Neural crest cell (in vitro differentiated cells): ENCODE measurements at places on chromosomes 6 and 20. TPM values are rescaled to one million over a fixed set of nuclear protein-coding genes. Genes with fewer than 3 reads are reported as not detected.

The ERVFRD-1 gene
- total RNA-seq: not detected in 2 replicates

The SYCP2L gene
- 5.6 and 9.9 TPM in 2 replicates for total RNA-seq

The HNF4A gene
- not detected in 2 replicates for total RNA-seq

DNA sequence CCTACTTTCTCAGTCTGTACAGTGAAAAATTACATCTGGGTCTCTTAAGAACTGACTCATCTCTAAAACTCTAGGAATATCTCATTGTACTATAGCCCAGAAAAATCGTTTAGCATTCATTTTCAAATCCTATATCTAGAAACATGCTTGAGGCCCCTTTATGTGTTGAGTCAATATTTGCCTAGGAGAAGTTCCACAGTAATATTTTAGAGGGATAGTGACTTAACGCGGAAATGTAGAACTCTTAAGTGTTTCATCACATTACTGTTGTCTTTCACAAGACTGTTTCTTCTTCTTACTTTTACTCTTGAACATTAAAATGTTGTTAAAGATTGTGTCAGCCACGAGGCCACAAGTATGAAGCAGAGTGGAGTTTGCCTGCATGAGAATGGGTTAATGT lies 23.0 kb upstream of the MYLIP start:
- peaks cover 12% of the 10 kb centered on the region for H3K4me1 ChIP-seq
- H3K27ac ChIP-seq: no peak overlapping the region
- no peak for DNase-seq
- H3K4me3 ChIP-seq: no peak overlapping the region
- H3K36me3 ChIP-seq: no peaks in the 10 kb centered on the region

The HFE gene
- total RNA-seq: 1.7 and 2.4 TPM in 2 replicates

The OLIG3 gene
- 0.14 and 0.63 TPM in 2 replicates for total RNA-seq

DNA sequence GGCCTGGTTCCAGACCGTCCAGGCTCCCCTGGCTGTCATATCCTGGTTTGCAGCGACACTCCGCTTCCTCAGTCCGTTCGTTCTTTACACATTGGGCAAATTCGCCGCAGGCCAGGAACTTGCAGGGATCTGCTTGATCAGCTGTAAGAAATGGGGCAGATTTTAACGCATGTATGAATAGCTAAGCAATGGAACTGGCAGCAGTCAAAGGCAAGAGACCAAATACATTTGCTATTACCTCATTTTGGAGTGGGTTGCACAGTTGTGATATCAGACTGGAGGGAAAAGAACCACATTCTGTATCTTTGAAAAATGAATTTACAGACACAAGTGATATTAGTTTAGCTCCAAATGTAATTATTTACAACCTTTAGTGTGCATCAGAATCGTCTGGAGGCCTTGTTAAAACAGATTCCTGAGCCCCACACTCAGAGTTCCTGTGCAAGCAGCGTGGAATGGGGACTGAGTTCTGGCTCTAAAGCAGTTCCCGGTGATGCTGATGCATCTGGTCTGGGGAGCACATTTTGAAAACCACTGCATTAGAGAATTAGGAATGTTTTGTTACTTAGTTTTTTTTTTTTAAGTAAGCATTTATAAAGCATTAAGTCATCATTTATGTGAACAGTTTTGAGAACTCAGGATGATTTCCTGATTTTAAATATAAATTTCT lies 141.3 kb downstream of the IMPG1 start:
- no peaks in the 10 kb centered on the region for H3K36me3 ChIP-seq
- no peak overlapping the region for H3K4me3 ChIP-seq
- H3K27ac ChIP-seq: no peak overlapping the region

DNA sequence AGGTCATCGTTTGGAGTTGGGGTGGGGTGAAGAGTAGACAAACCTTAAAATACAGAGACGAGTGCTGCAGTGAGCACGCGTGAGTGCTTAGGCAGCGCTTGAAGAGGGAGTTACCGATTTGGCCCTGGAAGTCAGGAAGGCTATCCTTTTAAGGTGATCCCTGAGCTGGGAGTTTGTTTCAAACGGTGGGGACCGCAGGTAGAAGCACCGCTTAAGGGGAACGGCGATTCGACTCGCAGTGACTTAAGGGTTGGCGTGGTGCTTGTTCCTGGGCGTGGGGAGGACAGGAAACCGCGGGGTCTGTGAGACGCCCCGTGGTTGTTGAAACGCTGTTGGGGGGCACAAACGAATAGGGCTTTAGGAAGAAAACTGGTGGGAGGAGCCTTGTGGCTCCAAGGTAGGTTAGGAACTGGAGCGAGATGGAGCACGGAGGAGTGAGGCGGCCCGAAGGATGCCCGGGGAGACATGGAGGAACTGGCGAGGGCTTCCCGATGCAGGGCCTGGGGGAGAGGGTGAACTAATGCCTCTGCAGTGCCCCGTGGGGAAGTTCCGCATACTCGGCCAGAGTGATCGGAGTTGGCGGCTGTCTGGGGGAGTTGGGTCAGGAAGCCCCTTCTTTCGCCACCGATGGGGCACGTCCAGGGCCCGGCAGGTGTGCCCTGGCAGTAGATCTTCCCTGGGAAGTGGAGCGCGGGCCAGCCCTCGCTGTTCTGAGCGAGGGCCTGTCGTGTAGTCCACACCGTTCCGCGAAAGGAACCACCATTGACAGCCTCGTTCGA lies 1.3 kb upstream of the CDYL start:
- H3K36me3 ChIP-seq: peaks cover 13% of the 10 kb centered on the region
- peaks cover 42% of the 10 kb centered on the region for H3K27me3 ChIP-seq
- H3K4me1 ChIP-seq: peaks cover 32% of the 10 kb centered on the region
- H3K27ac ChIP-seq: no peak overlapping the region
- DNase-seq: peak; percentile 20
- peak overlapping the region; percentile 84 for H3K4me3 ChIP-seq

DNA sequence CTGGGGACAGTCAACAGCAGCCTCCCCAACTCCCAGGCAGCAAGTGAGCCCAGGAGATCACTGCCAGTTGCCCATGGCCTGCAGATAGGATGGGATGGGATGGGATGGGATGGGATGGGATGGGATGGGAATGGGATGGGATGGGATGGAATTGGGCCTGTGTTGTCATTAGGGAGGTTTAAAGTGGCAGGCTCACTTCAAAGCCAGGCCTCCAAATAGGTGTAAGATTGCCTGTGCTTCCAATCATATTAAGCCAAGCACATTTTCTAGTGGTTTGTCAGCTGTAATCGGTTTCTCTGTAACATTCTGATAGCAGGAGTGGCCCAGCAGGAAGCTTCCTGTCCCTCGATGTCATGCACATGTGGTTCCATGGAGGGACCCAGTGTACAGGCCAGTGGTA lies 82.7 kb upstream of the NXT1 start:
- no peak for DNase-seq
- H3K27me3 ChIP-seq: no peaks in the 10 kb centered on the region
- H3K4me1 ChIP-seq: peaks cover 7% of the 10 kb centered on the region
- H3K36me3 ChIP-seq: peaks cover 3% of the 10 kb centered on the region

The ADISSP gene
- 86.0 and 93.0 TPM in 2 replicates for total RNA-seq

The DDO gene
- total RNA-seq: not detected in 2 replicates

DNA sequence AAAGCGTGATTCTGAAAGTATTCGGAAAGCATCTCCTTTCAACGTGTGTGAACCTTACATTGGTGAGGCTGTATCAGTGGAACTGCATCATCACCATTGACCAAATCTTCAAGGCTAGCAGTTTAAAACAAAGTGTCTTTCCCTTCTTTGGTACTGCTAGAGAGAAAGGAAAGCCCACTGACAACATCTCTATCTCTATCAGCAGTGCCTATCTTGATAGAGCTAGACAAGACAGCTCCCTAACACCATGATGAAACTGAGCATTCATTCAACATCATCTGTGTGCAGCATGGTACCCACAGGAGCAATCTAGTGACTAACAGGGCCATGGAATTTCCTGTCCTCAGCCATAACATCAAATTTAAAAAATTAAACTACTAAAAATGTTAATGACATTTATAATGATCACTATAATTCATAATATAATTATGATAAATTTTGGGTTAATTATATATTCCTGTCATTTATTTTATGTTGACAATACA lies 31.5 kb upstream of the EDN1 start:
- H3K27ac ChIP-seq: no peak overlapping the region
- no peak overlapping the region for H3K4me3 ChIP-seq
- DNase-seq: no peak
- no peaks in the 10 kb centered on the region for H3K4me1 ChIP-seq
- H3K27me3 ChIP-seq: peaks cover 2% of the 10 kb centered on the region

- H3K27ac ChIP-seq: no peak overlapping the region
- H3K4me3 ChIP-seq: no peak overlapping the region
- H3K36me3 ChIP-seq: no peaks in the 10 kb centered on the region
- H3K27me3 ChIP-seq: no peaks in the 10 kb centered on the region
- H3K4me1 ChIP-seq: peaks cover 17% of the 10 kb centered on the region
- no peak for DNase-seq
These were observed 42.8 kb upstream of the SLC23A2 start for GRCh38 chr20:5044075-5044620.

DNA sequence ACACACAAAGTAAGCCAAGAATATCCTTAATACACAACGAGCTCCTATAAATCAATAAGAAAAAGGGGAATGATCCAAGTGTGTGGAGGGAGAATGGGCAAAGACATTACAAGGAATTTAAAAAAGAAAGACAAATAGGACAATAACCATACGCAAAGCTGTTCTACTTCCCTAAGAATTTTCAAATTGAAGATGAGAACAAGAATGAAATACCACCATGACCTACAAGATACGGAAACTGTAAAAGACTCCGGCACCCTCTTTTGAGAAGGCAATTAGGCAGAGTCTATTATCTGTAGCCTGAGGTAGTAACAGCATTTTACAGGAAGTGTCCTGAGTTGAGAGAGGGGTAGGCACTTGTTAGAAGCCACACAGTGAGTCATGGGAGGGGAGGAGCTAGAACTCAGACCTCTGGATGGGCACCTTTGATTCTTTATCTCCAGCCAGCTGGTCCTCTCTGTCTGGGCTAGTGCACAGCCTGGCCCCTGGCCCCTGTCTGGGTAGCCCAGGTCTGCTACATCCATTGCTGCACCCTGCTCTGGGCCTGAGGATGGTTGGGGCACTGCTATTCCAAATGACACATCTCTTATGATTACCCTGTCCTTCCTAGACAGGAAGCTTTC lies 15.3 kb downstream of the RSPO4 start:
- H3K4me1 ChIP-seq: no peaks in the 10 kb centered on the region
- no peaks in the 10 kb centered on the region for H3K36me3 ChIP-seq
- no peak overlapping the region for H3K27ac ChIP-seq
- H3K4me3 ChIP-seq: no peak overlapping the region
- no peak for DNase-seq

DNA sequence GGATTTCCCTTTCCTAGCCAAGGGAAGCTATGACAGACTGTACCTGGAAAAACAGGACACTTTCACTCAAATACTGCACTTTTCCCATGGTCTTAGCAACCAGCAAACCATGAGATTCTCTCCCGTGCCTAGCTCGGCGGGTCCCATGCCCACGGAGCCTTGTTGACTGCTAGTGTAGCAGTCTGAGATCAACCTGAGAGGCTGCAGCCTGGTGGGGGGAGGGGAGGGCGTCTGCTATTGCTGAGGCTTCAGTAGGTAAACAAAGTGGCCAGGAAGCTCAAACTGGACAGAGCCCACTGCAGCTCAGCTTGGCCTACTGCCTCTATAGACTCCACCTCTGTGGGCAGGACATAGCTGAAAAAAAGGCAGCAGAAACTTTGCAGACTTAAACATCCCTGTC lies 61.8 kb downstream of the EPM2A start:
- H3K27me3 ChIP-seq: no peaks in the 10 kb centered on the region

DNA sequence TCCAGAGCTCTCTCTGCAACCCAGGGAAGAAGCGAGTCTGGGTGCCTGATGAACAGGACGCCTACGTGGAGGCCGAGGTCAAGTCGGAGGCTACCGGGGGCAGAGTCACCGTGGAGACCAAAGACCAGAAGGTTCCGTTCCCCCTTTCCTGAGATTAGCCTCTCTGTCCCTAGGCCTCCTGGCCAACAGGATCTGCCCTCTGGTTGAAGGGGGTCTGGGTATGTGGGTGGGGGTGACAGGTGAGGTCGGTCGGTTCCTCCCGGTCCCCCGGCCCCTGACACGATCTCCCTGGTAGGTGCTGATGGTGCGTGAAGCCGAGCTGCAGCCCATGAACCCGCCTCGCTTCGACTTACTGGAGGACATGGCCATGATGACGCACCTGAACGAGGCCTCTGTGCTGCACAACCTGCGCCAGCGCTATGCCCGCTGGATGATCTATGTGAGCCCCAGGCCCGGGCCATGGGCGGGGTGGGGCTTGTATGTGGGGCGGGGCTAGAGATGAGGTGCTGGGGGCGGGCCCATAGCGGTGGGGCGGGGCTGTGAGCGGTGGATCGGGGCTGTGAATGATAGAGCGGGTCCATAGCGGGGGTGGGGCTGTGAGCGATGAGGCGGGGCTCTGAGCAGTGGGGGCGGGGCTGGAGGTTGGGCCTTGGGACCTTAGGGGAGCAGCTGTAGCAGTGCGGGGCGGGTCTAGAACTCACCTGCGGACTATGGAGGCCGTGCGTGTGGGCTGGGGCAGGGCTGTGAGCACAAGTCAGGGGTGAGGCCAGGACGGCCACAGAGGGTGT lies 23.9 kb downstream of the MYH7B start:
- H3K27ac ChIP-seq: no peak overlapping the region
- no peaks in the 10 kb centered on the region for H3K36me3 ChIP-seq
- H3K4me3 ChIP-seq: no peak overlapping the region
- DNase-seq: no peak
- H3K4me1 ChIP-seq: peaks cover 26% of the 10 kb centered on the region
- H3K27me3 ChIP-seq: peaks cover 20% of the 10 kb centered on the region

GRCh38 chr6:43758617-43759050 lies 11.4 kb upstream of the VEGFA start:
- no peak overlapping the region for H3K4me3 ChIP-seq
- peak; percentile 38 for DNase-seq
- H3K36me3 ChIP-seq: no peaks in the 10 kb centered on the region
- peaks cover 6% of the 10 kb centered on the region for H3K27me3 ChIP-seq

The COL21A1 gene
- not detected in 2 replicates for total RNA-seq

The EHMT2 gene
- 202 and 205 TPM in 2 replicates for total RNA-seq

GRCh38 chr6:157989541-157990289 lies 8.1 kb downstream of the SYNJ2 start:
- H3K4me1 ChIP-seq: peaks cover 6% of the 10 kb centered on the region
- H3K27me3 ChIP-seq: peaks cover 28% of the 10 kb centered on the region
- no peak overlapping the region for H3K27ac ChIP-seq
- no peak for DNase-seq
- H3K36me3 ChIP-seq: no peaks in the 10 kb centered on the region

GRCh38 chr20:53426766-53427312 lies 166.8 kb downstream of the ZNF217 start:
- H3K36me3 ChIP-seq: peaks cover 2% of the 10 kb centered on the region
- H3K27ac ChIP-seq: no peak overlapping the region
- H3K27me3 ChIP-seq: no peaks in the 10 kb centered on the region
- H3K4me1 ChIP-seq: peaks cover 18% of the 10 kb centered on the region
- no peak for DNase-seq
- H3K4me3 ChIP-seq: no peak overlapping the region

DNA sequence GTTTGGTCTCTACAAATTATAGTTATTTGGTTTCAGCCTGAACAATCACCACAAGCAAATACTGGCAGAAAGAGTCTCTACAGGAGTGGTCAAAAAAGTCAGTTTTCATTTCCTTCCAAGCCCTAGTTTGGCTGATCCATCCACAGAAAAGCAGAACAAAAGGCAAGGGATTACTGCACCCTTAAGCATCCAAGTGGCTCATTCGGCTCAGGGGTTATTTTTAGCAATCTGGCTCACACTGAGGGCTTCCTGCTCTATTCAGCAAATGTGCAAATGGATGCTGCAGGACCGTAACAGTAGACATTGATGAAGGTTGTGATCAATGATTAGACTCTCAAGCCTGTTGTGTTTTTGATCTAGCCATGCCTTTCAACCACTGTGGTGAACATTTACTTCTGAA lies 62.2 kb upstream of the FABP7 start:
- peaks cover 11% of the 10 kb centered on the region for H3K36me3 ChIP-seq
- no peak for DNase-seq
- no peak overlapping the region for H3K4me3 ChIP-seq
- peaks cover 29% of the 10 kb centered on the region for H3K4me1 ChIP-seq

The CNR1 gene
- 8.4 and 9.9 TPM in 2 replicates for total RNA-seq

The SAMD3 gene
- total RNA-seq: 0.58 and 0.73 TPM in 2 replicates
